ENCODE measurements at places on chromosomes 7 and 10.

DNA sequence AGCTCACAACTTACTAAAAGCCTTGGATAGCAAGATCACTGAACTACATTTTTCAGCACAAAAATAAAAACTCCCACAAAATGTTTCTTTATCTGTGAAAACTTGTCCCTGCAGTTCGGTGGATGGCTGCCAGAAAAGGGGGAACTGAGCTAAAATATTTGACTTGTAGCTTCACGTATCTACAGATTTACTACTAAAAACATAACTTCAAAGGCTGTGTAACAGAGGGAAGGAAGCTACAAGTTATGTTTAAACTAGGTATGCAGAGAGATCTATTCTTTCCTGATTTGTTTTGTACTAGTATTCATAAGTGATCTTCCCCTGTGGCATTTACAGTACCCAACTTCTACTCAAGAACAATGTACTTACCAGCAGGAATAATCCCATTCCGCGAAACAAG, 25.1 kb downstream of the SGCE start:
- no peak for DNase-seq

DNA sequence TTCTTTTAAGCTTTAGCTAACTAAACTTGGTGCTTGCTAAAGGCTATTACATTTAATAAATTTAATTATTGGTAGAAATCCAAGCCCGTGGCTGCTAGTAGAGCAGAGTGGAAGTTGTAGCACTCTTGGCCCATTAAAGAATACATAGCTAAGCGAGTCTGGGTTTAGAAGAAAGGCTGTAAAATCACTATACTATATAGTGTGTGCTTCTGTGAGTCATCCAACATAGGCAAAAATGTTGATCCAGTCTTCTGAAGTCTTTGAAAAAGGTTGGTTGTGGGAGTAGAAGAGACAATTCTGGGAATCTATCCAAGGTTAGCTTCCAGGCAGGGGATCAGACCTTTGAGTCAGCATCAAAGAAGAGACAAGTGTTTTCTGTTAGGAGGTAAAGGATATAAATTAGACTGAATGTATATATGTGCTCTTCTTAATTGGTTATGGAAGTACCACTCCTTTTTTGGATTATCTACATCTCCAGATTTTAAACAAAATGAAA, 664.2 kb downstream of the NXPH1 start:
- no peak for DNase-seq

- peak; percentile 48 for DNase-seq
Measured at GRCh38 chr10:72058989-72059842, 29.1 kb downstream of the SPOCK2 start.

- no peak for DNase-seq
Measured at GRCh38 chr10:52644373-52645186, 128.0 kb downstream of the MBL2 start.

GRCh38 chr7:135186261-135186540, 15.7 kb upstream of the CYREN start:
- no peak for DNase-seq

DNA sequence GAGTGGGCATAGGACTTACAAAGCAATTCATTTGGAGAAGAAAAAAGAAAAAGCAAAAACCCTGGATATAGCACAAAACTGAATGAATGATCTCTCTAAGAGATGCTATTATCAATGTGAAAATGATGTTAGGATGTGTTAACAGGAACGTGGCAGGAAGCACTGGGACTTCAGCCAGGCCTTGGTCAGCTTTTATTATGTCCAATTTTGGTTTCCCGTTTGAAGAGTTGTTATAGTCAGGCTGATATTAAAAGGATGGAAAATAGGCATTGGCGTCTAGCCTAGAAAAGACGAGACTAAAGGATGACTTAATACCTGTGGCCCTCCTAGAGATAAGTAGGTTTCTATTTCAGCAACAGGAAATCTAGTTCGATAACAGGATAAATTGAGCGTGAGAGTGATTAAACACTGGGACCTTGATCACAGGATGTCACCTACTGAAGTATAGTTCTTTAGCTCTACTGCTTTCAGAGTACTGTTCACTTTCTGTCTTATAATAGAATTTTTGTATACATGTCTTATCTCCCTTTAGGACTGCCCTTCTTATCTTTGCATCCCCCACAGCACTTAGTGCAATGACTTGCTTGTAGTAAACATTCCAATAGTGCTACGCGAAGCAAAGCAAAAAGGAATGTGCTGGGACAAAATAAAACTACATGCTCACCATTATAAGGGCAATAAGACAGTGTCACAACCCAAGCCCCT, 99.8 kb upstream of the AGBL3 start:
- DNase-seq = no peak

DNA sequence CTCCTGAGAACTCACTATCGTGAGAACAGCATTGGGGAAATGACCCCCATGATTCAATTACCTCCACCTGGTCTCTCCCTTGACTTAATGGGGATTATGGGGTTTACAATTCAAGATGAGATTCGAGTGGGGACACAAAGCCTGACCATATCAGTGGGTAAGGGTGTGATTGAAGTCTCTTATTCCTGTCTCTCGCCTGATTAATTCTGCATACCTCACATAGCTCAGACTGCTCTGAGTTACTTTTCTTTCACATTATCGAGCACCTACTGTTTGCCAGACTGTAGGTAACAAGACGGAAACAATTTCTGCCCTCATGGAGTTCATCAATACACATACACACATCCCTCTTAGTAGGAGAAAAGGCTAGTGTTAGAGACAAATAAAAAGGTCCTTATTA, 25.0 kb downstream of the CISD1 start:
- no peak for DNase-seq

DNA sequence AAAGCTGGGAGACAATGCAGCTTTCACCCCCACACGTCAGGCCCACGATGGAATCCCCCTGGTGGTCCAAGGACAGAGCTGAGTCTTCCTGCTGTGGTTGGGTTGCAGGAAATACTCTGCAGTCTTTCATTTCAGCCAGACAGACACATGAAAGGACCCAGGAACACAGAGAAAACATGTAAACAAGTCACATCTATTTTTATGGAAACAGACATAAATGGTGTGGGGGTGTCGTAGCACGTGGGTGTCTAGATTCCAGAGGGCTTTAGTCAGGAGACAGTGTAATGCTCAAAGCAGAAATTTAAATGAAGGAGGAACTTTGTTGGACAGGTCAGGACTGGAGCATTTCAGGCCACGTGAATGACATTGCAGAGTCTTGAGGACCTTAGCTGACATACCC, 444.6 kb downstream of the SUGCT start:
- no peak for DNase-seq

DNA sequence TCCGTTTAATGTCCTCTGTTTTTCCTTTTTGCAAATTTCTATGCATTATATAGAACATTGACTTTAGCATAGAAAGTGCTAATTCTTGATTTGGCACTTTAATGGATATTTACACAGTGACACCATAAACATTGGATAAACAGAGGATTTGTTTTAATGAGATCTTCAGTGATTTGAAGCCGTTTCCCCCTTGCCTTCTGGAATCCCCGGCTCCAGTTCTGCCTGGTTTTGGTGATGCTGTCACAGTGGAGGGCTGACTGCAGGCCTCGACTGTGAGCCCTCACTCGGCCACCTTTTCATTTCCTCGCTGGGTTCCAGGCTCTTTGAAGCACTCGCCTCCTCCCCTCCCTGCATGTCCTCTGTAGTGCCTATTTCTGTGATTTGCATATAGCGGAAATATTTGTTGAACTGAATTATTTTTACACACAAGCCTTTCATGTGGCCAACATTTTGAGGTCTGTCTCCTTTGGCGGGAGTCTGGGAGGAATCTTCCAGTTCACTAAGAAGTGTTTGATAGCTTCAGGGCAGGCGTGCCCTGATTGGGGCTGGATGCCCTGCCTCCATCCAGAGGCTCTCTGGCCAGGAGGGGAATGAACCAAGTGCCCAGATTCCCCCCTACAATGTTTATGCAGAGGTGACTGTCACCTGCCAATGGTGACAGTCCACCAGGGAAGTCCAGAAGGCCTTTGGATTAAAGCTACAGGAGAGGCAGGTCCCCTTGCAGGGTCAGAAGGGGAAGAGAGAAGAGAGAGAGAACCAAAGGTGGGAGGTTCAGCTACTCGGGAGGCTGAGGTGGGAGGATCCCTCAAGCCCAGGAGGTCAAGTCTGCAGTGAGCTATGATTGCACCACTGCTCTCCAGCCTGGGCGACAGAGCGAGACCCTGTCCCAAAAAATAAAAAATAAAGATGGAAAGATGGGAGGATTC, 67.5 kb downstream of the CUX1 start:
- DNase-seq = no peak

DNA sequence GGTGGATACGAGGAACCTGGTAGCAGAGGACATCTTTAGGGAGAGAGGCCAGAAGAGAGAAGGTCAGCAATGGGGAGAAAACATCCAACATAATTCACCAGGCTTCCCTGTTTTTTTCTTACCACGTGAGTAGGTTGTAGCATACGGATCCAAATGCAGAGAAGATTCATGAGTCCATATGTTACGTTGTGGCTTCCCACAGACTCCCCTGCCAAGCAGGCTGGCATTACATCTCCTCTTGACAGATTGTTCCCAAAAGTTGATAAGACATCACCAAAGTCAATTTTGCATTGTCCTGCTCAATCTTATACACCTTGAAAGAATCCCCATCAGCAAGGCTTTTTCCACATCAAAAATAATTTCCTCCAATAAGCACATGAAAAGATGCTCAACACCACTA, 39.7 kb downstream of the DRGX start:
- DNase-seq = no peak

DNA sequence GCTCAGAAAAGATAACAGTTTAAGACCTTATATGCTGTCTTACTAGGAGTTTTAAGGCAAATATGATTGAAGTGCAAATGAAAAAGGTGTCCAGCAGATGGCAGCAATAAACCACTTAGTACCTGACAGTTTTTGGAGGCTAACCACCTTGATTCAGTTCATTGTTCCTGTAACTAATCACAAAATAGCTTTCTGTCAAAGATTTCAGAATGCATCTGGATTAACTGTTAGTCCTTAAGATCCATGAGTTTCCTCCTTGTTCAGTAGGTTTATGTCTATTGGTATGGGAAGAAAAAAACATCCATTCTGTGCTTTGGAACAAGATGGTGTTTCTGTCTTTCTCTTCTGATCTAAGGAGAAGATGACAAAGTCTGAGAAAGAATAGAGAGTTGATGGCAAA, 46.6 kb downstream of the CCSER2 start:
- DNase-seq = no peak

DNA sequence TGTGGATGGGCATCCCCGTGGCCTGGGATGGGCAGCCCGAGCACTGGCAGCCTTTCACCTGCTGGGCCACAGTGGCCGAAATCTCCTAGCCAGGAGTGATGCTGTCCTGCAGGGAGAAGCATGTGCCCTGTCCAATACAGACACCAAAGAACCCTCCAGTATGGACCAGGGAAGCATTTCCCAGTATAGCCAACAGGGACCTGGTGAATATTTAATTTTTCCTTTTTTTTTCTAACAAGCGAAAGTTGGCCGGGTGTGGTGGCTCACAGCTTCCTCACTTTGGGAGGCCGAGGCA, 11.0 kb downstream of the IMPDH1 start:
- DNase-seq = no peak

DNA sequence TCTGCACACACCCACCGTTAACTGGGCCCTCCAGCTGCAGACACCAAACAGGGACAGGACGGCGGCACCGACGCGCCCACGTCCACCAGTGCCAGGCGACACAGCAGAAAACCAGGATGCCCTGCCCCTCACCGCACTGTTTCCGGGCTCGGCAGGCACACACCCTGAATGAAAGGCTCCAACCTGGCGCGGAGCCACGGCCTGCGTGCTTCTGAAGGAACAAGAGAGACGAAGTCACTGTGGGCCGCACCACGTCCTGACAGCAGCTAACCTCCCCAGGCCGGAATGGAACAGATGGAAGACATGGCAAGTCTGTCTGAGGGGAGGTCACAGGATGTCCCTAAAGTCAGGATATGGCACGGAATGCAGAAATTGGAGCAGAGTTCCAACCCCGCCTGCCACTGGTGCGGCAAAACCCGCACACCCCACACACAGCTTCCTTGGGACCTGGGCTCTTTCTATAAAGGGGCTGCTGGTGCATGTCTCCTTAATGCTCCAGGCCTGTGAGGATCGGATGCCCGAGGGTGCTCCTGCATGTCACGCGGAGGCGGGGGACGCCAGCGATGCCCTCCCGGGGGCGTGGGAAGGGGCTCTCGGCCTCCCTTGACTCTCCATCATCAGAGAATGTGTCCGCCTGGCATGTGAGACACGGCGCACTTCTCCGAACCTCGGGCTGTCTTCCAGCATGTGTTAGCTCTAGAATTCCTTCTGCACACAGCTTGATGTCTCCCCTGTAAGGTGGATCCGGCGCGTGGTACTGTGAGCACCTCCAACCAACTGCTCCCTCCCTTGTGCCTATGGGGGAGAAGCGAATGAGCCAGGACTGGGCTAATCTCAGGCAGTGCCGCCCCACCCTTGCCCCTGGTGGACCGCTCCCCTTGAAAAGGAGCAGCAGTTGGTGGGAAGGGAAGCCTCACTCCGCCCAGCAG, 3.9 kb upstream of the GPER1 start:
- no peak for DNase-seq

DNA sequence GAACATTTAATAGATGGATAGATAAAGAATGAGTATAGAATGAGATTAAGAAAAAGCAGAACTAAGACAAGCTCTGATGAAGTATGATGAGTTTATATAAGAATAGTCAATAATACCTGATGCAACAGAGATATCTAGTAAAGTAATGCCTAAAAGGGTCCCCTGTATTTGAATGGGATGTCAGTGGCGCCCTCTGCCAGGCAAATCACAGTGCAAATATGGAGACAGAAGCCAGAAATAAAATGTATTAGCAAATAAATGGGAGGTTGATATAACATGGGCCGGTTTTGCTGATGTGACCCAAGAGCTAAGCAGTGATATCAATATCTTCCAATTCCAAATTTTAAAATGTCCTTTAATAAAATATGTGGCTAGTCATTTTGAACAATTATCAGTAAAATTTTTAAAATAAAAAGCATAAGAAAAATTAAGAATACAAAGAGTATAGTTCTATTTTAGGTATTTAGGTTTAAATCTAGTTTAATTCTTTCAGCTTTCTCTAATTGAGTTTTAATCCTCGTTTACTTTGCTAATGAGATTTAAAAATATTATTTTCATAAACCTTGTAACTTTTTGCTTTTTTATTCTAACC, 62.6 kb downstream of the ADK start:
- DNase-seq = peak; percentile 53

DNA sequence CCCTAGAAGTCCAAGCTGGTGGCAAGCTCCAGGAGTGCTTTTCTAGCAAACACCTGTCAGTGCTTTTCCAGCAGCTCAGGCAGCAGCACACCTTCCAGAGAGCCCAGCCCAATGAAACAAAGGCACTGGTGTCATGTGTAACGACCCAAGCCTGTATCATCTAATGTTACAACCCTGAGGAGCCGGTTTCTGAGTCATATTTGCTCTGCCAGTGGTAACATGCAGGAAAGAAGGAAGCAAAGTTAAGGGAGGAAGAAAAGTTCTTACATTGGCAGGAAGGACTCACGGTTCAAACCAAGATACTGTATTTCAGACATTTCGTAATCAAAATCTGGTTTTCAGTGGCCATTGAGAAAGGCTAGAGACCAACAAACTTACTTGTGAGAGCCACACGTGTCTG, at the start of gene ANKRD22:
TSS of gene ANKRD22 (minus strand) at position 139 of the 400 bp plus-strand sequence. CDS start 237 bp downstream, outside the sequence.
- DNase-seq = no peak

GRCh38 chr10:61784354-61785133, 117.0 kb upstream of the ARID5B start:
- peak; percentile 59 for DNase-seq

Measured in activated naive CD4-positive, alpha-beta T cell treated with Interleukin-2 at 50 U/mL for 16 hours (primary cell).